ENCODE measurements at places on chromosomes 7 and 10. TPM values are rescaled to one million over a fixed set of nuclear protein-coding genes. Genes with fewer than 3 reads are reported as not detected.
A peak's percentile ranks its signal among the peaks of the same experiment; 100 is the strongest.

Gene CACNB2
- total RNA-seq, result 19.8 TPM

GRCh38 chr10:77793831-77794230 lies 132.7 kb downstream of the DLG5 start:
- no peak for DNase-seq

- DNase-seq, result no peak
Measured at GRCh38 chr7:24419077-24419476, 135.1 kb downstream of the NPY start.

- DNase-seq, result peak; percentile 43
Measured at GRCh38 chr10:125005312-125006187, 63.6 kb downstream of the ZRANB1 start.

GRCh38 chr7:22292531-22292930 lies 64.4 kb downstream of the RAPGEF5 start:
- no peak for DNase-seq

Gene CC2D2B
- 0.41 TPM for total RNA-seq

DNA sequence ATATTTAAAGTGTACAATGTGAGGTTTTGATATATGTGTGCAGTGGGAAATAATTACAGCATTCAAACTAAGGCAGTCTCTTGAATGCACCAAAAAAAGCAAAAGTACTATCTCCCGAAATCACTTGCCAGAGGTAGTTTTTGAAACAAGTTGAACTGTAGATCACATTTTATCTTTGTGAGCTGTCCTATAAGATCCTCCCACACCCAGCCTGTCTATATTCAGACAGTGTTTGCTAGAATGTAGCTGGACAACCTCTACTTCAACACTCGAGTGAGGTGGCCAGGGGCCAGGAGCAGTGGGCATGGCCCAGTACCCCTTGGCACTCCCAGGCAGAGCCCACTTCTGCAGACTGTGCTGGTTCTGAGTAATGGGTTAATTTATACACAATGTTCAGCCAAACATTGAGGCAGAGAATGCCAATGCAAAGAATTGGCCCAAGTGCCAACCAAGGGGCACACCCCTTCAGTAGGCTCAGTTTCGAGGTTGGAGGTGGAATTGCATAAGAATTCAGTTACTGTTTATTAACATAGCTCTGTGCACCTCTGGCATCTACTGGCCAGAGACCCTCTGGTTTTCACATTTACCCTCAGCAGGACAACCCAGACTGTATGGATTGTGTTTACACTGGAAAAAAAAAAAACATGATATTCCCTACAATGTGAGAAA lies 70.5 kb downstream of the AHR start:
- no peak for DNase-seq

DNA sequence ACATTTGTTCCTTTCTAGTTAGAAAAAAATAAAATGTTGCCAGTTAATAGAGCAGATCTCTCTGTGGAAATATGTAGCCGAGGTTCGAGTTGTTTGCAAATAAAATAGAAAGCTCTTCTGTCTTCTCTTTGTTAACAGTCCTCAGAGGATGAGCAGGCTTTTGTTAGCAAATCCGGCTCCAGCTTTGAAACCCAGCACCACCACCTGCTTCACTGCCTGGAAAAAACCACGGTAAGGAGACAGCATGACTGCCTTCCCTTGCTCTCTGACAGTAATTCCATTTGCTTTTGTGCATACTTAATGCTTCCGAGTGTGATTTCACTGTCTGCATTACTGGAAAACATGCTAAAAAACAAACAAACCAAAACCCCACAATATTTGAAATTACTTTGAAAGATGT lies 115.6 kb downstream of the TSPAN12 start:
- DNase-seq, result no peak

GRCh38 chr7:150620617-150621371 lies 11.4 kb downstream of the GIMAP6 start:
- DNase-seq, result no peak
